HFF-Myc (cell line): ENCODE measurements at places on chromosomes 11 and 22.

GRCh38 chr11:65493367-65494176 is 5.3 kb upstream of the MALAT1 start:
- no peak for DNase-seq

DNA sequence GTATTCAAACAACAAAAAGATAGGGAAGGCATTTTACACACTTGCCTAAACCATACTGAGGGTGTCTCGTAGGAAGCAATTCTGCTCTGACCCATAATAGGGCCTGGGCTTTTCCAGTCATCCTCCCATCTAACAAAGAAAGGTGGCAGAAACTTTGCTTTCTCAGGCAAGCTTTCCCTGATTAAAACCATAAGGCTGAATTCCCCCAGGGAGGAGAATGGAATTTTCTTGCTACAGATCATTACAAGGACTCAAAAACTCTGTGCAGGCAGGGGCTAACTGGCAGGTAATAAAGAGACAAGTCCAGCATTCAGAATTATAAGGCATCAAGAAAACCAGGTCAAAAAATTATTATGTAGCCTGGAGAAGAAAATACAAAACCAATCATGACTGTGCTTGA is 90.4 kb downstream of the RBFOX2 start:
- DNase-seq, result no peak

DNA sequence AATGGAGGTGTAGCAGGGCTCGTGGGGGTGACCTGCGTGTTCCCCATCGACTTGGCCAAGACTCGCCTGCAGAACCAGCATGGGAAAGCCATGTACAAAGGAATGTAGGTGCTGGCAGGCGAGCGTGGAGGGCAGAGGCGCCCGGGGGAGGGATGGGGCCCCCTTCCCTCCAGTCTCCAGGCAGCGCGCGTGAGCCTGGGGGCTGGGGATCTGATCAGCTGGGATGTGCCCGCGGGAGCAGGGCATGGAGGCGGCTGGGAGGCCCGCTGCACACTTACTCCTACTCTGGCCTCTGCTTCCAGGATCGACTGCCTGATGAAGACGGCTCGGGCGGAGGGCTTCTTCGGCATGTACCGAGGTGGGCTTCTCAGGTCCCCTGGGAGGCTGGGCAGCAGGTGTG is 17.8 kb downstream of the SLC25A18 start:
- DNase-seq, result no peak

DNA sequence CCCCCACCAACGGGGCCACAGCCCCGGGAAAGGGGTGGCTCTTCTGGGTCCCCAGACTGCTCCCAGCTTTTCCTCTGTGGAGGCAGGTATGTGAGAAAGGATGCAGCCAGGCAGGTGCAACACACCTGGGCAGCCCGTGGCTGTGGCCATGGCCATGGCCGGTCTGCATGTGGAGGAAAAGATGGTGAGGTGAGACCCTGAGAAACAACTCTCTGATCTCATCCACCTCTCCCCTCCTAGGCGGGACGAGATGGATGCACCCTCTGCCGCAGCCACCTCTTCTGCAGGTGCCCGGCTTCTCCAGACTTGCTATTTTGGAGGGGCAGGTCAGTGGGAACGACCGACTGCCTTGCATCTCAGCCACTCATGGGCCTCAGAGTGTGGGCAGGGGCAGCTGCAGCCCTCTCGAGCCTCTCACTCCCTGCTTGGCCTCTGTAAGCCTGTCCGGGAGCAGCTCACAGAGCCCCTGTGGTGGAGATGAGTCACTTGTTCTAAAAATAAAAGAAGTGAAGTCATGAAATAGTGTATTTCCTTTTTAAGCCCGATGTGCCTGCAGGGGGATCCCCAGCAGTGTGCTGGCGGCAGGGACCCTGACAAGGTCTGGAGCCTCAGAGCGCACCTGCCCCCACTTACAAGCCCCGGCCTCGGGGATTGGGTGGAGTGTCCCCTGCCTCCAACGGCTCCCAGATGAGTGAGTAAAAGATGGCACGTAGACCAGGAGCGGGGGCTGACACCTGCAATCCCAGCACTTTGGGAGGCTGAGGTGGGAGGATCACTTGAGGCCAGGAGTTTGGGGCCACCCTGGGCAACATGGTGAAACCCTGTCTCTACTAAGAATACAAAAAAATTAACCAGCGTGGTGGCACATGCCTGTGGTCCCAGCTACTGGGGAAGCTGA is 10.7 kb downstream of the SMIM38 start:
- DNase-seq, result peak; percentile 61

DNA sequence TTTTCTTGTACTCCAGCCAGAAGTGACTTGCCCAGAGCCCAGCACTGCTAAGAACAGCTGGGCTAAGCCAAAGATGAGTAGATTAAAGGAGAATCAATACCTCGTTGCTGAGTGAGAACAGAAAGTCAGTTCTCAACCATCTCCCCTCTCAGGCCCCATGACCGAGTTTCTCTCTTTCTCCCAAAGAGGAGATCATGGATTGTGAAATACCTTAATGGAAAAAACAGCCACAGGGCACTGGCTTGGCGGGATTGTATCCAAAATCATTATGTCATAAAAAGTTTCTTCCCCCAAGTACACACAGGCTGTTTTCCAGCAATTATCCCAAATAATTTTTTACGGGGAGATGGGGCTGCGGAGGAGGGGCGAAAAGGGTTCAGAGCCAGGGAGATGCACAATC is 111.8 kb upstream of the TMEM45B start:
- no peak for DNase-seq

DNA sequence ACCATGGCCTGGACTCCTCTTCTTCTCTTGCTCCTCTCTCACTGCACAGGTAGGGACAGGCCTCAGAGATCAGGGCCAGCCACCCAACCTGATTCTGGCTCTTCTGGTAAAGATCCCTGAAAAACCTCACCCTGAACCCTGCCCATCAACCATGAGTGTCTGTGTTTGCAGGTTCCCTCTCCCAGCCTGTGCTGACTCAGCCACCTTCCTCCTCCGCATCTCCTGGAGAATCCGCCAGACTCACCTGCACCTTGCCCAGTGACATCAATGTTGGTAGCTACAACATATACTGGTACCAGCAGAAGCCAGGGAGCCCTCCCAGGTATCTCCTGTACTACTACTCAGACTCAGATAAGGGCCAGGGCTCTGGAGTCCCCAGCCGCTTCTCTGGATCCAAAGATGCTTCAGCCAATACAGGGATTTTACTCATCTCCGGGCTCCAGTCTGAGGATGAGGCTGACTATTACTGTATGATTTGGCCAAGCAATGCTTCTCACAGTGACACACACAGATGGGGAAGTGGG is 80.9 kb downstream of the ZNF280B start:
- no peak for DNase-seq

DNA sequence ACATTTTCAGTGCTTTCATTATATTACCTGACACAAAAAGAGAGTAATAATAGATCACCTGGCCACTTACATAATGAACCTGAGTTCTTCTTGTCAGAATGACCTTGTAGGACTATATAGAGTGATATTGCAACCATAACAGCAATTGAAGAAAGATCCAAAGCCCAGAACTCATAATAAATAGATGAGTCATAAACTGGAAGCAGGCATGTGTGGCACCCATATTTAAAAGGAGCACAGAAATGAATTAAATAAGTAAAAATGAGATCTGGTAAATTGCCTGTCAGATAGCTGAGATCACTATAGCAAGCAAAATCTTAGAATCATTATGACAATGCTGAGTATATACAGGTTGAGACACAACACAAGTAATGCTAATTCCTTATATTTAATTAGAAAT is 331.8 kb downstream of the AASDHPPT start:
- no peak for DNase-seq

DNA sequence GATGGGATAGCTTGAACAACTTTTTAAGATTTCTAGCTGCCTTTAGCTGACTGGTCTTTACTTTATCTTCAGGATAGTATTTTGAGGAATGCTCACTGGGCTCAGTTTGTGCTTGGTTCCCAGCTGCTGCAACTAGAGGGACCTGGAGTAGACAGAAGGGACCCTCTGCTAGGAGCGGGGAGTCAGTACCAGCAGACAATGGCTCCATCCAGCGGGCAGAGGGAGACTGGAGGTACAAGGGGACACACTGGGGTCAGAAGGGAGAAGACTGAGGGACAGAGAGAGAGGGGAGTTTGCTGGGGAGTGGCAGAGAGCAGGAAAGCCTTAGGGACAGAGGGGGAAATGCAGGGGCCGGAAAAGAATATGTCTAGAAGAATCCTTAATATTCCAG is 22.0 kb upstream of the ACER3 start:
- no peak for DNase-seq

DNA sequence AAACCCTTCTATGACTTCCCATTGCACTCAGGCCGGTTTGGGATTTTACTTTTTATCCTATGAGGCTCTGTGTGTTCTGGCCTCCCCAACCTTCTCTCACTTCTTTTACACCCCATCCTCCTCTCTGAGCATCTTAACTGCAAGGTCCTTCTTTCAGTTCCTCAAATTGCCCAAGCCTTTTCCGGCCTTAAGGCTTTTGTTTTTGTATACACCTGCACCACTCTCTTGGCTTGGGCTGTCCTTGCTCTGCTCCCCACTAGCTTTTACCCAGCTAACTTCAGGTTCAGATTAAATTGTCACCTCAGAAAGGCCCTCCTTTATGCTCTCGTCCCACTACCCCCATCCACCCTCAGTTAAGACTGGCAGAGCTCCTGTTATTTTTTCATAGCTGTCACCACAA is 55.5 kb downstream of the FAM83F start:
- DNase-seq, result no peak

GRCh38 chr11:112555491-112556364 is 295.1 kb upstream of the PLET1 start:
- DNase-seq, result peak; percentile 16

GRCh38 chr22:50696251-50696798 is 23.7 kb downstream of the SHANK3 start:
- DNase-seq, result no peak

- DNase-seq, result no peak
Observed at GRCh38 chr11:127236776-127237175, 236.2 kb upstream of the KIRREL3 start.

- no peak for DNase-seq
Observed at GRCh38 chr22:20204311-20204710, 53.5 kb upstream of the CCDC188 start.

DNA sequence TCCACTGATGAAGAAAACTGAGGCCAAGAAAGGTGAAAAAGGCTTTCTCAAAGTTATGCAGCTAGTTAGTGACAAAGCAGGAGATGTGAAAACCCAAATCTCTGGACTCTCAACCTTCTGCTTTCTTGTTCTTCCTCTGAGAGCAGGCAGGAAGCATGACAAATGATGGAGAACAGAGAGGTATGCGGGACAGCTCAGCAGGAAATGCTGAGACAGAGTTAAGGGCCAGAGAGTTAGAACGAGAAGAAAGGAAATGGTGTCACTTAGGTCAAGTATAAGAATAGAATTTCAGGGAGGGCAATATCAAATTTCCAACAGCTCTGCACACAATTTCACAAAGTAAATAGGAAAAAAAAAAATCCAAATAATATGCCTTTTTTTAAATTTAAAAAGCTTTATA is 67.6 kb upstream of the ARHGAP42 start:
- no peak for DNase-seq

DNA sequence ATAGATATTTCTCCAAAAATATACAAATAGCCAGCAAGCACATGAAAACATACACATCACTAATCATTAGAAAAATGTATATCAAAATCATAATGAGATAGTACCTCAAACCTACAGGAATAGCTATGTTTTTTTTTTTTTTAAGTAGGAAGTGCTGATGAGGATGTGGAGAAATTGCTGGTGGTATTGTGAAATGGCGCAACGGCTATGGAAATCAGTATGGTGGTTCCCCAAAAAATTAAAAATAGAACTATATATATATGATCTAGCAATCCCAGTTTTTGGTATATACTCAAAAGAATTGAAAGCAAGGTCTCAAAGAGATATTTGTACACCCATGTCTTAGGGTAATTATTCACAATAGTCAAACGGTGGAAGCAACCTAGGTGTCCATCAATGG is 46.0 kb upstream of the HIPK3 start:
- DNase-seq, result no peak

- no peak for DNase-seq
Observed at GRCh38 chr22:37020192-37020479, 594 bp downstream of the MPST start.

DNA sequence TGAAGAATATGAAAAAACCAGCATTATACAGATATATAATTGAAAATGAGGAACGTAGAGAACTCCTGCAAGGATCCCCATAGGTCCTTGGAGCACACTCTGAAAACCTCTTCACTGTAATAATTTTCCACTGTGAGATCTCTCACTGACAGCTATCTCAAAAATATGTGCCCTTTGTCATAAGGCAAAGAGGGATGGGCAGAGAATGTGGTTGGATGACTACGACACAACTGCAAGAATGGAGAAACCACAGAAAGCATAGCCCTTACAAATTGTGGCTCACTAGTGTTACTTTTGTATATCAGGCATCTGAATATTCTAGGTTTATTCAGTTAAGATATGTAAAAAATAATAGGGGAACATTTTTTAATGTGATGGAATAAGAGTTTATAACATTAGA is 7.9 kb upstream of the CTSC start:
- DNase-seq, result no peak

DNA sequence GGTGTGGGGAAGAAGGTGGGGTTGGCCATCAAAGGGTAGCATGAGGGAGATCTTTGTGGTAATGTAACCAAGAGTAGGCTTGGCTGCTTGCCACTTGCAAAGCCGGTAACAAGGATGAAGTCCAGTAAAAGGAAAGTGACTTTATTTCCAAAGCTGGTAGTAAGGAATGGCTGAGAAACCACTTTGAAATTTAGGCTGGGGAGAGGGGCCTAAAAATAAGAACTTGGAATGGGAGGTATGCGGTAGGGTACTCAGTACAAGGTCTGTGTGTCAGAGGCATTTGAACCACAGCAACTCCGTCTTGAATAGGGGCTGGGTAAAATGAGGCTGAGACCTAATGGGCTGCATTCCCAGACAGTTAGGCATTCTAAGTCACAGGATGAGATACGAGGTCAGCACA is 216.0 kb upstream of the ISX start:
- DNase-seq, result no peak

- no peak for DNase-seq
Observed at GRCh38 chr11:69131121-69131566, 24.6 kb upstream of the SMIM38 start.

GRCh38 chr11:86303257-86303656 is 1.2 kb downstream of the HIKESHI start:
- no peak for DNase-seq

DNA sequence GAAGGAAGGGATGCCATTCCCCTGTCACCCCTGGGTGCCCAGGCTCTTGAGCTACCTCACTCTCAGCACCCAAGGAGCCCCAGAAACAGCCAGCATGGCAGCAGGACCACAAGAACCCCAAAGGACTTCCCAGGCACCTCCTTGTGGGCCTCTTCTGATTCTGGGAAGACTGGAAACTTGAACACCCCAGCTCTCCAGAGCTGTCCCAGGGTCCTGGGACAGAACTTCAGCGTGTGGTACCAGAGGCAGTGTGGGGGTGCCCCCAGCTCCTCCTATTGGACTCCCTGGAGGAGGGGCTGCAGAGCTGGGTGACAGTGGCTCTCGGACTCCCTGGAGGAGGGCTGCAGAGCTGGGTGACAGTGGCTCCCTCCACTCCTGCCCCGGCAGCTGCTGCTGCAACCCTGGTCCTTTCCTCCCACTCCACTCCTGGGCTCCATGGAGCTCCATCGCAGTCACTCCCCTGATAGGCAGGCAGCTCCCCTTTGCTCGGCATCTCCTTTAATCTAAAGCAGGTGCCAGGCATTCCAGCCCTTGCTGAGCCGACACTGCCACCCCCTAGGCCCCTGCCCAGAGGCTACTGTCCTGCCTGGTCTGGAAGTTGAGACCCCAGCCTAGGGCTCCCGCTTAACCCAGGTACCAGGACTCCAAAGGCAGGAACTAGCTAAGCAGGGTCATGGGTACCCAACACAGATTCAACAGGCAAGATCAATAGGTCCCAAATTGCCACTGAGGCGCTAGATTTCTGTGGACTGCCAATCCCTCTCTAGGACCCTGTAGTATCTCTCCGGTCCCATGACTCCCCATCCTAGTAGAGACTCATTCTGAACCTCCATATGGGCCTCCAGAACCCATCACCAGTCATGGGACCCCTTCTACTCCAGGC is 2.7 kb downstream of the BCL9L start:
- no peak for DNase-seq
